Inflammatory macrophage (primary cell): ENCODE measurements at places on chromosomes 11 and 22.
A peak's percentile ranks its signal among the peaks of the same experiment; 100 is the strongest.

- no peak for DNase-seq
Observed at GRCh38 chr11:94281324-94281723, 23.1 kb upstream of the IZUMO1R start.

DNA sequence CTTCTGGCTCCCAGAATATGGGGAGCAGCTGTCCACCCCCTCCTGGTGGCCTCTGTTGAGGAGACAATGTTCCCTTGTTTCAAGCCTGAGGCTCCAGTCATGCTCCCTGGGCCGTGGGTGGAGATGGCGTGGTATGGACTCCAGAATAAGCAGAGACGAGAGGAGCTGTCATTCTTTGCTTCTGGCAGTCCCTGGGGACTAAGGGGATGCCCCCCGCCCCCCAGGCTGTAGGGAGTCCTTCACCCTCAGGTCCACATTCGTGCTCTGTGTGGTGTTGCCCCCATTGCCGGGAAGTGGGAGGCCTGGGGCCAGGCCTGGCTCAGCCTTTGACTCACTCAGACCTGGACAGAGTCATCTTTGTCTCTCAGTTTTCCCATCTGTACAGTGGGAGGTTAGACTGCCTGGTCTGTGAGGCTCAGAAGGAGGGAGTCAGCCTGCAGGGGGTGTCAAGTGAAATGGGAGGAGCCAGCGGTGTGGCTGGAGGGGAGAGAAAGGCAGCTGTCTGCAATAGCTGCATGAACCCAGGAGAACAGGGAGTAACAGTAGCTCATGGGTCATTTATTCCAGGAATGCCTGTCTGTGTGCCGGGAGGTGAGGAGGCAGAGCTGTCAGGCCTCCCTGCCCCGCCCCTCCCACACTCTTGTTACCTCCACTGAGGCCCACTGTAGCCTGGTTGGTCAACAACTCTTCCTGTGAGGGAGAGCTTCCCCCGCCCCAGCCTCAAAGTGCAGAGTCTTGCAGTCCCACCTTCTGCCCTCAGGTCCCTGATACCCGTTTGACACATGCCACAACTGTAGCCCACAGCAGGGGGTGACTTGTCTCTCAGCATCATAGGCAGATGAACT is 6.3 kb downstream of the ARHGEF17 start:
- DNase-seq, result peak; percentile 37

DNA sequence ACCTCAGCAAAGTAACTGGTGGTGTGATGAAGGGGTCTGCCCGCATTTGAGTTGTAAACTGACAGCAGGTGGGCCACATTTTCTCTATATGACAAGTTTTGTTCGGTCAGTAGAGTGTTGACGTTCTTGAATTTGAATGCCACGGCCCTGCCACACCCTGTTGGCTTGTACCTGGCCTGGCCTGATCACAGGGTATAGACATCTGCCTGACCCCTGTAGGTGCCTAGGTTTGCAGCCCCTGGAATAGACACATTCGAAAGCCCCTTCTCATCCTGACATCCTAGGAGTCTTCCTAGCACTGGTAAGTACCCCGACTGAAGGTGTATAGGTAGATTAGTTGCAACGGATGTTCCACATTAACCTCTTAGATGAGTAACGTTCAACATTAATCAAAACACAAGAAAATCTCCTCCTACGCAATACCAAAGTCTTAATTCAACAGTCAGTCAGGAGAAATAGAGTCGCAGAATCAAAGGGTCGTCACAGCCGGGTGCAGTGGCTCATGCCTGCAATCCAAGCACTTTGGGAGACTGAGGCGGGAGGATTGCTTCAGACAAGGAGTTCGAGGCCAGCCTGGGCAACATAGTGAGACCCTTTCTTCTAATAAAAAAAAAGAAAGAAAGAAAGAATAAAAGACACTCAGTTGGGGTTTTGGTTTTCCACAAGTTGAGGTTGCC is 43.6 kb upstream of the CD5 start:
- no peak for DNase-seq

DNA sequence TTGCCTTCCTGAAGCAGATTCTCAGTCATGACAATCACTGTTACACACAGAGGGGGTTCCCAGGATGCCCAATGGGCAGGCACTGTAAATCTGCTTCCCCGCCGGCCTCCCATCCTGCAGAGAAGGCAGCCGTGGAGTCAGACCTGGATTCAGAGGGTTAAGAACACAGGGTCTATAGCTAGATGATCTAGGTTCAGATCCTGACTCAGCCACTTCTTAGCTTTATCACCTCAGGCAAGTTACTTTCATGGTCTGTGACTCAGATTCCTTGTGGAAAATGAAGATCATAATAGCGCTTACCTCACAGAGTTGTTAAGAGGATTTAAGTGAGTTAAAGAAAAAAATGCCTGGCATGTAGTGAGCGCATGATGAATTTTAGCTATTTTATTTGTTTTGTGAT is 95.9 kb downstream of the TIMP3 start:
- no peak for DNase-seq

DNA sequence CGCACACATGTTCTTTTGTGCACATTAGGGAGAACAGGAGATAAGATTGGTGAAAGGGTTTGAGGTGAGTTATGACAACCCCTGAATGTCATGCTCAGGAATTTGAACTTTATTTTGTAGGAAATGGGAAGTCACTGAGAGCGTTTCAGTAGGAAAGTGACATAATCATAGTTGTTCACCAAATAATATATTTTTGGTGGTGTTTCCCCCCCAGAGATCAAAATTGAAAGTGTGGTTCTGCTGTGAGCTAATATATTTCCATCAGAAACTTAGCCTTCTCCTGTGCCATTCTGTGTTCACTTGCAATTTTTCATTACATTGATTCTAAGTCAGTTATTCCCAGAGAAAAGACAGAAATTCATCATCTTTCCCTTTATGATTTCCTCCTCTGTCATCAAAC is 64.1 kb upstream of the RCN1 start:
- no peak for DNase-seq

- DNase-seq, result no peak
Observed at GRCh38 chr11:33515347-33515746, 185.3 kb downstream of the C11orf91 start.

GRCh38 chr11:1075341-1075911 is 752 bp downstream of the MUC2 start:
- no peak for DNase-seq

DNA sequence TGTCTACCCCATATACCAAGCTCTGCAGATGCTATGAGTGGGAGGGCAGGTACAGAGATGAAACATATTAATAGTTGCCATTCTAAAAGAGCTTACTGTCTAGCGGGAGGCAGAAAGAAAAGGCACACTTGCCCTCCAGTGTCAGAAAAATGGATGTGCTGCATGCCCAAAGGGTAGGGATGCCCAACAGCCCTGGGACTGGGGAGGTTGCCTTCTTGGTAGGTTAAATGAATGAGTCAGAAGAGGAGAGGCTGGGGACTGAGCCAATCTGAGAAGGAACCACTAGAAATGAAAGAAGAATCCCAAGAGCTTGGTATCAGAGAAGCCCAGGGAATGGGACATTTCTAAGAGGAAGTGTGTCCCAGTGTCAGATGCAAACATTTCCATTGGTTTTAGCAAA is 1.2 kb downstream of the BIRC3 start:
- DNase-seq, result no peak

GRCh38 chr22:43993072-43993760 is 30.9 kb upstream of the PARVB start:
- DNase-seq, result peak; percentile 50

GRCh38 chr22:47623066-47623762 is 860.8 kb downstream of the TBC1D22A start:
- DNase-seq, result no peak

- peak; percentile 97 for DNase-seq
Observed at GRCh38 chr11:1335811-1336761, 26.7 kb upstream of the TOLLIP start.

- no peak for DNase-seq
Observed at GRCh38 chr11:126118806-126119205, 56.1 kb upstream of the CDON start.

DNA sequence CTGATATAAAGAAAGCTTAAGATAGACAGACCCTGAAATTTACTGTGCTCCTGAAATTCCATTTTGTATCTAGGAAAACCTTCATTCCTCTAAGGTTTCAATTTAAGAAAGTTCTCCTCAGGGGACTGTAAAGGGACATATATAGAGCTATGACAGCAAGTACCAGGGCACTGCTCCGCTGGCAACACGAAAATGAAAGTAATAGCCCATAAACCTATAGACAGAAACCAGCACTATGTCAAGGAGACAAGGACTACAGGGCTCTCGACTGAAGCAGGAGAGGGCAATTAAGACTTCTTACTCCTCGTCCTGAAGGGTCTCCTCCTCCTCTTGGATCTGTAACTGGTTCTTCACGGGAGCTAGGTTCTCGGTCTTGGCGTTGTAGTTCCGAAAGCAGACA is 6.9 kb downstream of the FEZ1 start:
- no peak for DNase-seq

GRCh38 chr22:43186272-43187170 is at the start of gene TTLL12:
Gene TTLL12 (minus strand): TSS chr22:43187134. CDS start chr22:43187069, 65 bp downstream.
- DNase-seq, result peak; percentile 67

DNA sequence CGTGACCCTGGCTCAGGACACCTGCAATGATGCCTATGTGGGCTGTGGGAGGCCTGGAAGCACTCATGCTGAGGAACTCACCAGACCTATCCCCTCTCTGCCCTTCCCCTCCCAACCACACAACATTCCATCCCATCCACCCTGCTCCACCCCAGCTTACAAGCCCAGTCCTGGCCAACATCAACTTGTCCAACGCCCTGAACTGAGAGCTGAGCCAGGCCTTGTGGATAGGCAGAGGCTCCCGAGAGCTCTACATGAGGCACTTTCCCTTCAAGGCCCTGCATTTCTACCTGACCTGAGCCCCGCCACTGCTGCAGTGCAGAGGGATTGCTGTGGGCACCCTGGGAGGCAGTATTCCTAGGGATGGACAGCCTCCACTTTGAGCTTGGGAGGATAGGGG is 112.4 kb downstream of the PDE2A start:
- DNase-seq, result no peak

DNA sequence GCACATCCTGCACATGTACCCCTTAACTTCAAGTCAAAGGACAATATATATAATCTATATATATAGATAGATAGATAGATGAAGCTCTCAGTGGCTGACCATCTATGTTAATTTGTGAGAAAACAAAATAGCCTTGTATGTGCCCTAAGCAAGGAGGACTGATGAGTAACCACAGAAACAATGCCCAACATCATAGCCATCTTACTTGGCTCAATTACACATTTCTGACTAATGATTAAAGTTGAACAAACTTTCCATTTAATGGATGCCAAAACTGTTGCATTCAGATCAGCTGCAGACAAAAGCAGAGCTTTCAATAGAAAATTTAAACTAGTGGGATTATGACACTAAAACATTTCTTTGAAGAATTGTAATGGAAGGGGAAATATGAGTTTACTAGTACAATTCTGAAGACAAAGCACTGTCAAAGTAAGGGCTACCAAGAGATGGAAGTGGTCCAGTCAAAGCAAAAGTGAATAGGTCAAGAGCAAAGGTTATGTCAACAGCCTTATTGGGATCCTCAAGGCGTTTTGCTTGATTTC is 1188.2 kb upstream of the RAG2 start:
- no peak for DNase-seq

DNA sequence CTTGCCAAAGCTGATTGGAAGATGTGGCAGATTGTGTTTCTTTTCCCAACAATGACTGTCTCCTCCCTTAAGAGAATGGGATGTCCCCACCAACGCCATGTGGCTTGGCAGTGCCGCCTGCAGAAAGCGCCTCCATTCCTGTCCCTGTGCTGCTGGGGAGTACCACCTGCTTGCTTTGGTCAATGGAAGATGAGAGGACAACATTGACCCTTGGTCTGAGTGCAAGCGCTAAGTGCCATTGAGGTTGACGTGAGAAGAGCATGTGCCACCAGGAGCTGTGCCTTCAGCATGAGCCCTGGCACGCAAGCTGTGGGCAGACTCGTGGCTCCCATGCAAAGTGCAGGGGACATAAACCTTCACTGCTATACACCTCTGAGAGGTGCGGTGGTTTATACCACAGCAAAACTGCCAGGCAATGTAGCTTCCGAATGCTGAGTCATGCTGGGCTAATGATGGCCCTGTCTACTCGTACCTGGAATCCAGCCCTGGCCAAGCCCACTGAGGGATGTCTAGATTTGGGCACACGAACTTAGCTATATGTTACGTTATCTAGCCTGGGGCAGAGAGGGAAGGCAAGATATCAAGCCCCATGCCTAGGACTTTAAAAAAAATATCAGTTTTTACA is 41.9 kb downstream of the MYEOV start:
- DNase-seq, result no peak

DNA sequence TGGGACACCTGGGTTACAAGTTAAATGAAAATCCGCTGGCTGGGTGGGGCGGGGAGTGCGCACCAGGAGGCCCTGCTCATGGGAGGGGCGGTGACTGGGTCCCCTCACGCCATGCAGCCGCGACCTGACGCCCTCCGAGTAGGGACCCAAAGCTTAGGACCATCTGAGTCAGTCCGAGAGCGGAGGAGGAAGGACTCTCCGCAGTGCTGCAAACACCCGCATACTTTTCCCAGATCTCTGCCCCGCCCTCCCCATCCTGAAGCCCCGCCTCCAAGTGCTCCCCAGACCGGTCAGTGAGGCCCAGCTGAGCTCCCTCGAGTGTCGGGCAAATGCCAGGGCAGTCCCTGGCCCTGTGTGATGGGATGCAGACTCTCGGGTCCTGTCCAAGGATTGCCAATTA is 6.6 kb upstream of the FLI1 start:
- DNase-seq, result peak; percentile 44

DNA sequence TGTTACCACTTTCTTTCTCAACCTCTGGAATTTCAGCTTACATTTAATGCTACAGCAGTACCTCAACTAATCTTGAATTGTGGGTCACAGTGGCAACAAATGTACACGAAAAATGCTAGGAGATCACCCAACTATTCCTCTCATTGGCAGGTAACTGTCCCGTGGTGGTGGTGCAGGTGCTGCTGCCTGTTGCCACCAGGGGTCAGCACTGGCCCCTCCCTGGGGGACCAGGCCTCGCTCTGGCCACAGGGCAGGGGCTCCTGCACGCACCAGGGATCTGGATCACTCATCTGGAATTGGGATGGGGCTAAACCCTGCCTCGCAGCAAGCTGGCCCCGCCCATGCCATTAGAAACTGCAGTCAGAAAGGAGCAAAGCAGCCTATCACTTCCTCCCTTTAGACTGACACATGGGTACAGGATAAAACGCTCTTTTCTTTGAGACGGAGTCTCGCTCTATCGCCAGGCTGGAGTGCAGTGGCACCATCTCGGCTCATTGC is 6.9 kb upstream of the POLDIP3 start:
- DNase-seq, result peak; percentile 35

- no peak for DNase-seq
Observed at GRCh38 chr22:17369439-17370025, at the start of gene CECR2. Gene CECR2 (plus strand): TSS chr22:17369460. CDS start chr22:17369784, 324 bp downstream.

- DNase-seq, result no peak
Observed at GRCh38 chr11:119341222-119342022, 739 bp upstream of the C1QTNF5 start.

GRCh38 chr11:77175021-77175842 is 47.2 kb downstream of the MYO7A start:
- DNase-seq, result peak; percentile 53

- no peak for DNase-seq
Observed at GRCh38 chr11:111911563-111912401, at the start of gene CRYAB. Gene CRYAB (minus strand): TSS chr11:111911770. CDS start chr11:111911724, 46 bp downstream.

- no peak for DNase-seq
Observed at GRCh38 chr11:1220941-1221721, 1.7 kb upstream of the MUC5B start.

GRCh38 chr11:117697319-117697718 is 99.7 kb downstream of the DSCAML1 start:
- no peak for DNase-seq

- no peak for DNase-seq
Observed at GRCh38 chr11:65777821-65778361, 2.9 kb downstream of the AP5B1 start.
